Posterior vena cava (tissue), 2 donors: ENCODE measurements at places on chromosomes 1 and 21. TPM values are rescaled to one million over a fixed set of nuclear protein-coding genes. Genes with fewer than 3 reads are reported as not detected.
A peak's percentile ranks its signal among the peaks of the same experiment; 100 is the strongest.

Gene AADACL3
- total RNA-seq: not detected

Gene C1orf167
- 2.1 TPM for total RNA-seq

DNA sequence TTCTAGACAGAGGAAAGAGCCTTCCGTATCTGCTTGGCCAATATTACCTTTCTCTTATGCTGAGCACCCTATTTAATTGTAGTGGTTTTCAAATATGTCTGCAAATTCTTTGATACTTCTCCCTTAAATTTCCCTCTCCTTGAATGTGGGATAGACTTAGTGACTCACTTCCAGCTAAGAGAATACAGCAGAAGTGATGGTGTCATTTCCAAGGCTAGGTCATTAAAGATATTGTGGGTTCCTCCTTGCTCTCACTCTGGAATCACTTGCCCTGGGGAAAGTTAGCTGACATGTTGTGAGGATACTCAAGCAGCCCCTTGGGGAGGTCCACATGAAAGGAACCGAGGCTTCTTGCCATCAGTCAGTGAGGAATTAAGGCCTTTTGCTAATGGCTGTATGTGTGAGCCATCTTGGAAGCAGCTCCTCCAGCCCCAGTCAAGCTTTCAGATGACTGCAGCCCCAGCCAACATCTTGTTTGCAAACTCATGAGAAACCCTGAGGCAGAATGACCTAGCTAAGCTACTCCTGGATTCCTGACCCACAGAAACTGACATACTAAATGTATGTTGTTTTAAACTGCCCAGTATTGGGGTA is 8.1 kb upstream of the CITED4 start:
- no peak for DNase-seq

Gene CREB3L4
- 3.2 TPM for total RNA-seq

GRCh38 chr1:67575861-67576260 is 109.1 kb upstream of the GADD45A start:
- DNase-seq: no peak

Gene ZNF692
- 17.6 TPM for total RNA-seq

Gene RHD
- not detected for total RNA-seq

DNA sequence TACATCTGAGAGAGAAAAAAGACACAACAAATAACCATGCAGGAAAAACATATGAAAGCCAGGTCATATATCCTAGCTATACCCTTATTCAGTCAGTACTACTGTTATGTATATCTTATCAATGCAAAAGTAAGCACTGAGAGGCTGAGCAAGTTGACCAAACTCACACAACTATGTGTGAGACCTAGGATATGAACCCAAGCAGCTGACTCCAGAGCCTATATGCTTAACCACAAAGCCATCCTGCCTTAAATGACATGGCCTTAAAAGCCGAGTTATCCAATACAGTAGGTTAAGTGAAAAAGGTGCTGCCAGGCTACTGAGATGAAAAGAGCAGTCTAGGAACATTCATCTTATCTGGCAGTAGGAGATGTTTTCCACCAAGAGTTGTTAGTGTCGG is 151.6 kb downstream of the RERE start:
- DNase-seq: no peak

Gene LIPI
- not detected for total RNA-seq

Gene ZNF683
- not detected for total RNA-seq

- no peak for DNase-seq
These were observed 366.3 kb downstream of the MRPL39 start for GRCh38 chr21:25240974-25241373.

Gene IFNLR1
- total RNA-seq: 0.51 TPM

- DNase-seq: no peak
These were observed 52.4 kb upstream of the FMO3 start for GRCh38 chr1:171038284-171038683.

Gene NR1I3
- not detected for total RNA-seq

DNA sequence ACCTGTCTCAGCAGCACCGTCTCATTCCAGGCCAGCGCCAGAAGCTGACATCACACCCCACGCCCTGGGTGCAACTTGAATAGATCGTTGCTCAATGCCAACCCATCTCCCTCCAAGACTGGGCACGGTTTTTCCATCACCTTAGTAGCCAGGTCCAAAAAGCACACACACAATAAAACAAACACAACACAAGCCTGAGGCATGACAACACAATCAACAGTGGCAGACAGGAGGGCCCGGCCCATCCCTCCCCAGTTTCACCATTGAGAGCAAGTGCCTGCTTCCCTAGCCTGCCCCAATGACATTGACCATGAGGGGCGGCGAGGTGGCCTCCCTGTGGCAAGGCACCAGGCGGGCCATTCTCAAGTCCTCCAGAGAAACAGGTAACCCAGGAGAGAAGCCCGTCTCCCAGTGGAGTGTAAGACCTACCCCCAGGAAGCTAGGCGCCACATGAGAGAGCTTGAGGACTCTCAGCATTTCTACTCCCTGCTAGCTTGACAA is 2.7 kb downstream of the IFFO2 start:
- no peak for DNase-seq

DNA sequence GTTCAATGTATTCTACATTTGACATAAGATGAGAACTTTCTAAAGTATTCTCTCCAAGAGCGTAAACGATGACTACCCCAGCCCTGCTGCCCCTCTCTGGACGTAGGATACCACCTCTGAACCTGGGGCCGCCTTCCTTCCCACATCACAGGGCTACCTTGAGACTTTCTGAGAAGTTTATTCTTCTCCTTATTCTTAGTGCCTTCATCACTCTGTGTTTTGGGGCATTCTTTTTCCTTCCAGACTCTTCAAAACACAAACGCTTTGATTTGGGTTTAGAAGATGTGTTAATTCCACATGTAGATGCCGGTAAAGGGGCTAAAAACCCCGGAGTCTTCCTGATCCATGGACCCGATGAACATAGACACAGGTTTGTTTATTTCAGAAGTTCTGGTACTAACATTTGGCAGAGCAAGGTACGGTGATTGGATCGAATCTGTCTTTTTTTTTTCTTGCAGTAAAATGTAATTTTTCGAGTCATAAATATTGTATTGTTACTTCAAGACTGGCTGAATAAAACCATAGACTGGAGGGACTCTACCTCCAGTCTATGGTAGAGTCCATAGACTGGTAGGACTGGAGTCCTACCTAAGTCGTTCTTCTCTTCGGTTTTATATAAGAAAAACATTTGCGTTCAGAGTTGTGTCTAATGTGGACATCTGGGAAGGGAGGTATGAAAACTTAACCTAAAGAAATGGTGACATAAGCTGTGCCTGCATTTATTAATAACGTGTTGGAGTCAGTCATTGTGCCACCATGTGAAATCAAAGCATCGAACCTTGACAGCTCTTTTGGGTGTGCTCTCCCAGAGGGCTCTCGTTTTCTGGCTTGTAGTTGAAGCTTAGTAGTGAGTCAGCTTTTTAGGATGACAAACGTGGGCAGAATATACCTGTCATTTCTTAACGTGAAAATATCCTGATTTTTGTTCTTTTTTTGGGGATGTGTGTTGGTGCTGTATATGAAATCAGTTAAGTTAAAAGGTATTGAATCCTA is 1.2 kb downstream of the MAN1A2 start:
- no peak for DNase-seq

- no peak for DNase-seq
These were observed 598.5 kb upstream of the USP24 start for GRCh38 chr1:55813618-55814017.

DNA sequence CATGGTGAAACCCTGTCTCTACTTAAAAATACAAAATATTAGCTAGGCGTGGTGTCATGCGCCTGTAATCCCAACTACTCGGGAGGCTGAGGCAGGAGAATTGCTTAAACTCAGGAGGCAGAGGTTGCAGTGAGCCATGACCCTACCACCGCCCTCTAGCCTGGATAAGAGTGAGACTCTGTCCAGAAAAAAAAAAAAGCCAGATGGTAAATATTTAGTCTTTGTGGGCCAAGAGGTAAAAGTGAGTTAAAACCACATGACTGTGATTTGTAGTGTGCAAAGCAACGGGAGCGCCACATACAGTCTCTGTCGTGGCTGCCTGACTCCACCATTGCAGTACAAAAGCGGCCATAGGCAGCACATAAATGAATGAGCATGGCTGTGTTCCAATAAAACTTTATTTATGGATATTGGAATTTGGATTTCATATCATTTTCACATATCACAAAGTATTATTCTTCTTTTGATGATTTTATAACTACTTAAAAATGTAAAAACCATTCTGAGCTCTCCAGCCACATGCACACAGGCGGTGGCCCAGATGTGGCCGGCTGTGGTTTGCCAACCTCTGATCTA is 51.8 kb upstream of the CASZ1 start:
- no peak for DNase-seq

DNA sequence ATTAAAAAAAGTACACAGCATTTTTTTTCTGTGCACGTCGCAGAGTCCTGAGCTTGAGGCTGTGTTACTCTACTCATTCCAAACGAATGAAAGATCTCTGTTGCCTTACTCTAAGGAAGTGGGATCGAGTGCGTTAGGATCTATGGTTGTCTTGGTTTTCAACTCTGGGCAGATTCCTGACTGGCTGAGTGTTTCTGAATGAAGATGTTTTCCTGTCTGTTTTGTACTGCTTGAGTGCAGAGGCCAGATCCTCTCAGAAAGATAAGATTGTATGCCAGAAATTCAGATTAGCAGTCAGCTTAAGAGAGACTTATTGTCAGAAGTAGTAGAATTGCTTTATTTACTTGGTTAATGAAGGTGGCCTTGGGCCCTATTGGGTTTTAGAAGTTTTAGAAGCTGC is 14.0 kb downstream of the PLA2G2E start:
- no peak for DNase-seq

GRCh38 chr1:109789551-109790180 is 25.9 kb upstream of the EPS8L3 start:
- DNase-seq: peak; percentile 29

- DNase-seq: no peak
These were observed 102.3 kb downstream of the PDE4B start for GRCh38 chr1:65894738-65895605.

Gene PLA2G5
- 6.7 TPM for total RNA-seq

- no peak for DNase-seq
These were observed 36.5 kb upstream of the RIPK4 start for GRCh38 chr21:41803316-41803715.

DNA sequence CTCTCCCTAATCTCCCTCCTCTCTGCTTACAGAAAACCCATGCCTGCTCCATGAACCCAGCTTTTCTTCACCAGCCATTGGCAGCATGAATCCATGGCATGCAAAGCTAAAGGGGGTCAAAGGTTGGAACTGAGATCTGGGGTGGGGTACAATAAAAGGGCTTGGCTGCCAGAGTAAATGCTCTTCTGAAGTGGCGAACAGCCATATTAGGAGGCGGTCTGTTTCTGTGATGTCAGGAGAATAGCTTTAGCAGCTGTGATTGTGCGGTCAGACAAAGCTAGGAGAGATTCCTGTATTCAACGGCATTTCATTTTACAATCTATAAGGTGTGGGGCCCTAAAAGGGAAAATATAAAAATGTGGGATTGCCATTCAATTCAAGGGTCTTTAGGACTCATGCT is 71.7 kb upstream of the TMPRSS2 start:
- no peak for DNase-seq

DNA sequence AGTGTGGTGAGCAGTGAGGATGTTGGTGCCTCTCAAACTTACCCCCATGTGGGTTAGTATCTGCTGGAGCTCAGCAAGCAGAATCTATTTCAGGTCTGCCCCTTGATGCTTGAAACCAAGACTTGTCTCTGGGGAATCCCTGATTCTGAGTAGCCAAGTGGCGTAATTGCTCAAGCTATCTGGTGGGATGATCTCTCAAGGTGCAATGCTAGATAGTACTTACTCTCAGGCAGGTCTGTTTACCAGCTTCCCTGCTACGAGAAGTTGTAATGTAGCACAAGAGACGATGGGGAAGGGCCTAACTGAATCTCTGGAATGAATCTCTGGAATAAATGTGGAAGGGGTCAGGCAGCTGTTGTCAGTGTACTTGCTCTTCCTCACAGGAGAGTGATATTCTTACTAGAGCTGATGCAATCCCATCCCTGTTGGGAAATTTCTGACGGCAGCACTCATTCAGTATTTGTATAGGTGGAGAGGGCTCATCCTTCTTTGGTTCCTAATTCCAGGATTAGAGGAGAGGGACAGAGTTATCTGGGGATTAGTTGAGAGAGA is 65.4 kb downstream of the MACF1 start:
- DNase-seq: no peak

Gene CRTC2
- total RNA-seq: 26.6 TPM

Gene OPTC
- not detected for total RNA-seq

DNA sequence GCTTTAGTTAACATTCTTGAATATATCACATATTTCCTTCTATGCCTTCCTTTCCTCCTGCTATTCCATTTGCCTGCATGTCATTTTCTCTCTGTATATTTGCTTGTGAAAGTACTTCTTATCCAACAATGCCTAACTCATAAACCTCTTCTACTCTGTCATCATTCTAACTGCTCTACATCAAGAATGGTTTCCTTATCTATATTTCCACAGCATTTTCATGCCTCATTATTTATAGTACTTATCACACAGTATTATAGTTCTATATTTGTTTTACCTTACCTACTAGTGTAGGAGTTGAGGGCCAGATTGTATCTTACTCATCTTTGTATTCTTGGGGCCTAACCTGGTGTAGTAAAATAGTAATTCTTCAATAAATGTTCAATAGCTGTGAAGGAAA is 91.5 kb downstream of the ZMYM4 start:
- DNase-seq: no peak

- DNase-seq: no peak
These were observed 99.7 kb downstream of the LMO4 start for GRCh38 chr1:87428367-87428766.

GRCh38 chr1:167854184-167854583 is 59.8 kb downstream of the ADCY10 start:
- no peak for DNase-seq

DNA sequence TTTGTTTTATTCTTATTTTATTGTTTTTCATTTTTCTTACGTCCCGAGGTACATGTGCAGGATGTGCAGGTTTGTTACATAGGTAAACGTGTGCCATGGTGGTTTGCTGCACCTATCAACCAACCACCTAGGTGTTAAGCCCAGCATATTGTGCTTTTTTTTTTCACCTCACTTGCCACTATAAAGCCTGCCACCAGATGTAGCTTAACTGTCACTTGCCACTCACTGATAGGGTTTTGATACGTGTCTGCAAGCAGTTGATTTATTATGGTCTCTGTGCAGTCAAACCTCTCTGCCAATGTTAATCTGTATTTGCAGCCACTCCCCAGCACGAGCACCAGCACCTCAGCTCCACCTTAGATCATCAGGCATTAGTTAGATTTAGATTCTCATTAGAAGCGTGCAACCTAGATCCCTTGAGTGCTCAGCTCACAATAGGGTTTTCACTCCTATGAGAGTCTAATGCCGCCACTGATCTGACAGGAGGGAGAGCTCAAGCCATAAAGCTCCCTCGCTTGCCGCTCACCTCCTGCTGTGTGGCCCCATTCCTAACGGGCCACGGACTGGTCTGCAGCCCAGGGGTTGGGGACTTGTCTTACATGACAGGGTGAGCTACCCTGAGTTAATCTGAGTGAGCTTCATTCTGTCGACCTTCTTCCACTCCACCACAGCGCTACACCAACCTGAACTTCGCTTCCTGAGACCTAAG is 17.9 kb upstream of the ABCG1 start:
- DNase-seq: no peak

Gene KIAA0040
- total RNA-seq: 9.3 TPM
